Brain (organoid and tissue), 16 donors: ENCODE measurements at places on chromosomes 11 and 22. TPM values are rescaled to one million over a fixed set of nuclear protein-coding genes. Genes with fewer than 3 reads are reported as not detected.

Gene DEFB131B
- not detected for polyA plus RNA-seq

Gene HIRA
- 25.7 TPM for polyA plus RNA-seq

Gene ADM
- polyA plus RNA-seq: 7.8 TPM

Gene CSNK2A3
- polyA plus RNA-seq: 0.59 TPM

DNA sequence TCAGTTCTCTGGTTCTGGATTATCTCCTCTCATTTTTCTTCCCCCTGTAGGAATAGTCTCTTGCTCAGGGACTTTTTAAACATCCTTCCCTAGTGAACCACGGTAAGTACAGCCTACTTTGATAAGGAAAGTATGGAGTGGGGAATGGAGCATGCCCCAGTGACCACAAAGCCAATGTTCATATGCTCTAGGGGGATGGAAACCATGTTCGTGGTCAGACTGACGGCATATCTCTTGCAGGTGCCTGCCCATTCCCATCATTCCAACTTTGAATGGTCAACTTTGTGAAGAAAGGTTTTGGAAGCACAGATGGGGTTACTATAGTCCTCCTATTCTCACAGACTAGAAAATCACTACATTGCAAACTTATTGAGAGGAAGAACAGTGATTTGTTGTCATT, 332.5 kb upstream of the NCAM1 start:
- no peak for DNase-seq

DNA sequence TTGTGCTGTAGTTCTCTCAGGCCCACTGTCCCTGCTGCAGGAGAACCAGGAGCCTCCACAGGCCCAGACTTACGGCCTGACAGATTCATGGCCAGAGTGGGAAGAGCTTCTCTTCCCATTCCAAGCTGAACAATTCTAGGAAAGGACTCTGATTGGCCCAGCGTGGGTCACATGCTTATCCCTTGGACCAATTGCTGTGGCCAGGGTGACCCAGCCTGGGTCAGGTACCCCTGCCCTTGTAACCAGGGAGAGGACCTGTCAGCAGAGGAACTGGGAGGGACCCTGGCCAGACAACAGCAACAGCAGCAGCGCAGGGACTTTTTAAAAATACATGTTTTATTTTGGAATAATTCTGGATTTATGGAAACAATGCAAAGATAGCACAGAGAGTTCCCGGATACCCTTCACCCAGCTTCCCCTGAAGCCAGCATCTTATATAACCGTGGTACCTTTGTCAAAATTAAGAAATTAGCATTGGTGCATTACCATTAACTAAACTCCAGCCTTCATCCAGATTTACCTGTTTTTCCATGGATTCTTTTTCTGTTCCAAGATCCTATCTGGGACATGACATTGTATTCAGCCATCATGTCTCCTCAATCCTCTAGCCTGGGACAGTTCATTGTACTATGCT, 8.8 kb upstream of the ELFN2 start:
- no peak for DNase-seq

DNA sequence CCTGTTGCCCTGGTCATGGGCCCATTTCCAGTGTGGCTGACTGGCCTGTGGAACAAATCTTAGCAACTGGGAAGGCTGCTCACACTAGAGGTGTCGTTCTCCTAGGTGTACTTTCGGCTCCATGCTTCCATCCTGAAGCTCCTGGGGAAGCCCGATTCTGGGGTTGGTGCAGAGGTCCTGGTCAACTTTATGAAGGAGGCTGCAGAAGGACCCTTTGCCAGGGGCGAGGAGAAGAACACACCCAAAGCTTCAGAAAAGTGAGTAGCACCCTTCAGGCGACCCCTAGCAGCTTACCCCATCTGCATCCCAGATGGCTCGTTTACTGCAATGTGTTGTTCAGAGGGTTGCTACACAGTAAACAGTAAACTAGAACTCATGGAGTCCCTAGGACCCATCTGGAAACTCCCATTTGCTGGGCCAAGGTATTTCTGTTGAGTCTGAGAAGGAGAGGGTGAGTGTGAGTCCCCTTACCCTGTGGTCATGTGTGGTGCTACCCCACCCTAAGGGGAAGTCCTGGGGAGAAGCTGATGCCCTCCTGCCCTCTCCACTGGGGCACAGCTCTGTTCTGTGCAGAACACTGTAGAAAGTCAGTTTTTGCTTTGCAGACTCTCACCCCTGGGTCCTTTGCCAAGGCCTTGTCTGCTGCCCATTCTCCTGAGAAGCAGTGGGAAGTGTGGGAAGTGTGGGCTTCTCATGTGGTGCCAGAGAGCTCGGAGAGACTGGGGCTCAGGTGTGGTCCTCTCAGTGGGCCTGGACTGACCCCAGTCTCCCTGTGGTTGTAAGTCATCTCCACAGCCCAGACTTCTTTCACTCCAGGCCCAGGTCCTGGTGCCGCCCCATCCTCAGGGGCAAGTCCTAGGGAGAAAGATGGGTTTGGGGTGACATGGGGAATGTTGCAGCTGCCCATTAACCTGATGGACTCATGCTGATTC, 85.0 kb downstream of the CABIN1 start:
- DNase-seq: peak; percentile 39

DNA sequence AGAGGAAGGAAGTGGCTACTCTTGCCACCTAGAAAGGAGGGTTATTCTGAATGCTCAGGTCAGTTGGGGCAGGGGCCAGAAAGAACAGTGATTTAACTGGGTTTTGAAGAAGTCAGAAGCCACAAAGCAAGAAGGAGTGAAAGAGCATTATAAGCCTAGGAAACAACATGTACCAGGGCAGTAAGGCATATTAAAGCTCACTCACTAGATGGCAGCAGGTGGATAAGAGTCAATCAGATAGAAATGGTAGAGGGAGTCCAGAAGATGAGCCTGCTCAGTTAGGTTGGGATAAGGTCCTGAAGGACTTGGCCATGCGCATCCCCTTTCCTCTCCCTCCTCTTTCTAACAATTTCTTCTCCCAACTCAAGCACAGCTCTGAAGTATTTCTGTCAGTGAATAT, 22.0 kb upstream of the PATE1 start:
- no peak for DNase-seq

GRCh38 chr11:116535120-116535519, 237.7 kb downstream of the BUD13 start:
- DNase-seq: no peak
